ENCODE measurements at places on chromosomes 11 and 22. TPM values are rescaled to one million over a fixed set of nuclear protein-coding genes. Genes with fewer than 3 reads are reported as not detected.
A peak's percentile ranks its signal among the peaks of the same experiment; 100 is the strongest.

The PANX2 gene
- 1.4 TPM for total RNA-seq

DNA sequence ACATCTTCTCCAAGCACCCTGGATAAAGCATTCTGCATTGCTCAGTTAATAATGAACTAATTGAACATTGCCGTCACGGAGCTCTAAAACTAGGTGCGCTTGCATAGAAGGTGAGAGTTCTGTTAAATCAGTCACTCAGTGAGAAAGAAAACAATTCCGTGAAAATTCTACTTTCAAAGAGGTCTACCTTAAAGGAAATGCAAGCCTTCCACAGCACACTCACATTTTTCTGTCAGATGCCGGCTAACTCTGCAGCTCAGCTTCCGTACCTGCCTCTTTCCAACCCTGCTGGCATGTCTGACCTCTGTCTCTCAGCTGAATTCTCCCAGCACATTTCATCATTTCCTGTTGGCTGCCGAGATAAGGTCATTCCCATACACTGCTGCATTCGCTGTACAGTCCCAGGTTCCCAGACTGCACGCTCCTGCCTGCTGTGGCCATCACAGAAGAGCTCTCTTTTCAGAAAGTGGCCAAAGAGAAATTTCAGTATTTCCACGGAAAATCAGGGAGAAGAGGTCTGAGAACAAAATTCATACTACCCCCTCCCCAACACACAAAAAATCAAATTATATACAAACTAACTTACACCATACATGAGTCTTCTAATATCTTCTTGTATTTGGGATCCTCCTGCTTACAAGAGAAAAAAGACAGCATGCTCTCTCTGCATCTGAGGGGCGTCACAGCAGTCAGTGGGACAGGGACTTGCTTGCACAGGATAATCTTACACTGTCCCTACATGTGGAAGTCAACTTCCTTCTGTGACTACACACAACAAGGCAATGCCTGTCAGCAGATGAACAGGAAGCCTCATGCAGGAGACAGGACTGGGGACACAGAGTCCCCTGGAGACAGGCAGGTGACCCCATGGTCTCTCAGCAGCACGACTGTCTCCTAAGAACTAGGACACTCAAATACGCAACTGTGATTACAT lies 55.1 kb downstream of the PACSIN2 start:
- DNase-seq: peak; percentile 84

The CCDC73 gene
- total RNA-seq: not detected

DNA sequence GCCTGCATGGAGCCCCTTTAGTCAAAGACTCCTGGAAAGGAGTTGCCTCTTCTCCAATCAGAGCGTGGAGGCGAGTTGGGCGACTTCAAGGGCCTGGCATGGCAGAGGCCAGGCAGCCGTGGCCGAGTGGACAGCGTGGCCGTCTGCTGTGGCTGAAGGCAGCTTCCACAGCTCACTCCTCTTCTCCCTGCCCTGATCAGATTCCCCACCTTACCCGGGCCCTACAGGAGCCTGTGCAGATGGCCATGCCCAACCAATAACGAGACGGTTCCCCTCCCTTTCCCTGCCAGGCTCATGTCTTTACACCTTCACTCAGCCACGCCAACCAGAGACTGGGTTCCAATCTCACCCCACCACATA lies 20.0 kb upstream of the SLC22A12 start:
- no peak for DNase-seq

- no peak for DNase-seq
Measured at GRCh38 chr11:80365980-80366379, 925.1 kb upstream of the TENM4 start.

DNA sequence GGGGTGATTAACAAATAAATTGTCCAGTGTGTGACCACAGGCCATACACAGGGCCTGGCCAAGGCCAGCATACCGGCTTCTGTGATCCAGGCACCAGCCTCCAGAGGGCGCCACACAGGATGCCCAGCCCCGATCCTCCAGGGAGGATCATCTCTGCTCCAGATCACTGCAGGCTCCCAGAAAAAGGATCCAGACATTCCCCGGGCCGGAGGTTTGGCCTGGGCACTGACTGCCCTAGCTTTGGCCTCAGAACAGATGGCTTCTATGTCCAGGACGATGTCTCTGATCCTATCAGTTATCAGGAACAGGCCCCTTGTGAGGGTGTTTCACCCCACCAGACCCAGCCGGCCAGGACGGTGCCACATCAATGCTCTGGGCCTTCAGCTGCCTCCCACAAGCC lies 74.5 kb upstream of the LMO1 start:
- DNase-seq: peak; percentile 52

The APOBEC3B gene
- total RNA-seq: 5.5 TPM

DNA sequence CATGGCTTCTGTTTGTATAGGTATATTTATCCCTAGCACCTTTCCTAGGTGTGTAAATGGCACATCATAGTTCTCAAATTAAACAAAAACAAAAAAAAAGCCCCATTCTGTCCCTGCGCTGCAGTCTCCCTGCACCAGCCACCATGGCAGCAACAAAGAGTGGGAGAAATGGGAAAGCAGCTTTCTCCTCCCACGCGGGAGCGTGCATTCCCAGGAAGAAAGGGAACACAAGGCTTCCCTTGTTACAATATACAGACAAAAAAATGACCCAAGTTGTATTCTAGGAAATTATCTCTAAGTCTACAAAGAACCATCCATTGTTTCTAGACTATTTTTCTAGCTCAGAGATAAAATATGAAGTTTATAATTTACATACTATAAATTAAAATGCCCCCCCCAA lies 16.1 kb upstream of the TMPRSS5 start:
- no peak for DNase-seq

The OR51F1 gene
- total RNA-seq: not detected

The DGAT2 gene
- total RNA-seq: 18.3 TPM

GRCh38 chr22:36578619-36579018 lies 49.7 kb upstream of the EIF3D start:
- DNase-seq: no peak

DNA sequence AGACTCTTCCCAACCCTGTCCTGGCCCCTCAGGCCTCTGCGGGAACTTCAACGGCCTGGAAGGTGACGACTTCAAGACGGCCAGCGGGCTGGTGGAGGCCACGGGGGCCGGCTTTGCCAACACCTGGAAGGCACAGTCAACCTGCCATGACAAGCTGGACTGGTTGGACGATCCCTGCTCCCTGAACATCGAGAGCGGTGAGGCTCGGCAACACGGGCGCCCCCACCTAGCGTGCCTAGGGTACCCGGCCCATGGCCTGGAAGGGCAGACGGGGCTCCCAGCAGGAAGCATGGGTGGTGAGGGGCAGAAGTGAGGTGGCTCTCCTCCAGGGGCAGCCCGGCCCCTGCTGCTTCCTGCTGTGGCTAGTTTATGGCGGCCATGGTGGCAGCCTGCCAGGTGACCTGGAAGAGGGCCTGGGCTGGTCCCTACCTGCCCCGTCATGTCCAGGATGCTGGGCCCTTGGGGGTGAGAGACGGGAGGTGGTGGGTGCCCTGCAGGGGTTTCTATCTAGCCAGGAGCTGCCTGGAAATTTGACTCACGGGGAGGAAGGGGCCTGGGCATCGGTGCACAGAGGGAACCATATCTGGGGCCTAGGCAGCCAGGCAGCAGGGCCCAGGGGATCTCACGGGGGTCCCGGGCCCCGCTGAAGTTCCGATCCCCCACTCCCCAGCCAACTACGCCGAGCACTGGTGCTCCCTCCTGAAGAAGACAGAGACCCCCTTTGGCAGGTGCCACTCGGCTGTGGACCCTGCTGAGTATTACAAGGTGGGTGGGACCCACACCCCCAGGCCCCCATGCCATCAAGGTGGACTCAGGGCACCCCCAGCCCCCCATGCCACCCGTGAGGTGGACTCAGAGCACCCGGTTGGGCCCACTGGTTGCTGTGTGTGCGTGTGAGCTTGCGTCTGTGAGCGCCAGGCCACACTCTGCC lies 9.2 kb downstream of the MUC2 start:
- no peak for DNase-seq

DNA sequence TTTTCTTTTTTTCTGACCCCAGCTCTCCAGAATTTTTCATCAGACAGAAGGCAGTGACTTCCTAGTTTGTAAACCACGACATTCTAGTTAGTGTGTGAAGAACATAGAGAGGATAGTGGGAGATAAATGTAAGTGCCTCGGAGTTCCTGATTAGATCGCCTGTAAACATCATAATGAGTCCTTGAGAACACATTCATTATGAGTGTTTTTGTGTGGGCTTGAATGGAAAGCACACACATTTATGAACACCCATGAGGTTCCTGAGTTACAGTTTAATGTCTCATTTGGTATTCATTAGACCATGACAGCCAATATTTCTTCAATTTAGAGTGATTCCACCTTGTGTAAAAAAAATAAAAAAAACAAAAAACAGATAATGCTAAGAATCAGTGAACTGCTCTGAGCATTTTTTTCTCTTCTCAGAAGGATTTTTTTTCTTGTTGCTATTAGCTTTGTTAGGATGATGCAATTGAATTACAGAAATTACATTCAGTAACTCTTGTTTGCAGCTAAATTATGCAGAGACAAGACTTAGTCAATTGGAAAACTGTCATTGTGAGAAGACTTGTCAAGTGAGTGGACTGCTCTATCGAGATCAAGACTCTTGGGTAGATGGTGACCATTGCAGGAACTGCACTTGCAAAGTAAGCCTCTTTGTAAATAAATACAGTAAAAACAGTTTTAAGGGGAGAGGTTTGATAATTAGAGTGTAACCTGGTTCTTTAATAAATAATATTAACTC lies 257.6 kb downstream of the NELL1 start:
- DNase-seq: no peak

- DNase-seq: no peak
Measured at GRCh38 chr22:24400726-24401596, 26.4 kb upstream of the ADORA2A start.

- DNase-seq: no peak
Measured at GRCh38 chr11:119910051-119910450, 181.1 kb upstream of the NECTIN1 start.
